ENCODE measurements at places on chromosomes 3 and 15.

DNA sequence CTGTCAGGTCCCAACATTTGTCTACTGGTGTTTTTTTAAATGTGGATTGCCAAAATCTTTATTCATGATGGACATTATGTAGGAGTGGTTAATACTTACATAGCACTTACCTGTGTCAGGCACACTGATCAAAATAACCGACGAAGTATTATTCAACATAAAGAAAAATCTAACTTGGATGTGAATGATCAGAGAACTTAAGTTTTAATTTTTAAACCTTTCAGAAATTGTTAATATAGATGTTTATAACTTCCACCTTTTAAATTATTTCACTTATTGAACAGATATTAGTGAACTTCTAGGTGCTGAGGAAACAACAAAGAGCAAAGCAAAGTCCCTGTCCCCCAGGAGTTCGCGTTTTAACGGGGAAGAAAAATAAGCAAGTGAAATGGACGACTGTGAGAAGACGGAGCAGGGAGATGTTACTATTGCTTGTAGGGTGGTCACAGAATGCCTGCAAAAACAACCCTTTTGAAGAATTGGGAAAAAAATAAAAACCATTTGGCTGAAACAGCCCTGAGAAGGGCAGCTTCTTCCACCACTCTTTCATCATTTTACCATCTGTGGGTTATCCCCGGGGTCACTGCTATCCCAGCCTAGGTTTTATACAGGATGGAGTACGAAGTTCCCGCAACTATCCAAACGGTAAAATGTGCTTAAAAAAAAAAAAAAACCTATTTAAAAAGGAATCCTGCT is 915 bp upstream of the APH1B start:
- no peak for DNase-seq

GRCh38 chr15:95830281-95830680 is 500.2 kb upstream of the NR2F2 start:
- no peak for DNase-seq

- no peak for DNase-seq
Observed at GRCh38 chr3:78035131-78035641, 995.3 kb downstream of the ROBO2 start.

GRCh38 chr3:30355622-30356021 is 250.8 kb upstream of the TGFBR2 start:
- peak; percentile 56 for DNase-seq

GRCh38 chr3:30473374-30474051 is 132.9 kb upstream of the TGFBR2 start:
- DNase-seq, result no peak

DNA sequence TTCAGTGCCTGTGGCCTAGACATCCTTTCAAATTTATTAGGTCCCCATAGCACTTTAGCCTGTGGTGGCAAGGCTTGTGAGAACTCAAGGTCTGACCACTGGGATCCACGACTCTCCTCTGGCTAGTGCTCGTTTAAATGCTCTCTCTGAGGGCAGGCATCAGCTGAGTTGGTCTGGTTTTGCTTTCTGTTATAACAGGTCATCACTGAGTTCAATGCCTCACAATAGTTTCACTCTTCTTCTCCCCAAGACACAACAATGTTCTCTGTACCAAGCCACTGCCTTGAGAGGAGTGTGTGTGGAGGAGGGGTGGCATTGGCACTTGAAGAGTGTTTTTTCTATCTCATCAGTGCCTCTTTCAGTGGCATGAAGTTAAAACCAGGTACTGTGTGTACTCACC is 7.6 kb downstream of the OR5K4 start:
- no peak for DNase-seq

- DNase-seq, result no peak
Observed at GRCh38 chr15:39947401-39948197, 13.7 kb downstream of the EIF2AK4 start.

- no peak for DNase-seq
Observed at GRCh38 chr3:148970271-148970670, 21.1 kb upstream of the GYG1 start.

DNA sequence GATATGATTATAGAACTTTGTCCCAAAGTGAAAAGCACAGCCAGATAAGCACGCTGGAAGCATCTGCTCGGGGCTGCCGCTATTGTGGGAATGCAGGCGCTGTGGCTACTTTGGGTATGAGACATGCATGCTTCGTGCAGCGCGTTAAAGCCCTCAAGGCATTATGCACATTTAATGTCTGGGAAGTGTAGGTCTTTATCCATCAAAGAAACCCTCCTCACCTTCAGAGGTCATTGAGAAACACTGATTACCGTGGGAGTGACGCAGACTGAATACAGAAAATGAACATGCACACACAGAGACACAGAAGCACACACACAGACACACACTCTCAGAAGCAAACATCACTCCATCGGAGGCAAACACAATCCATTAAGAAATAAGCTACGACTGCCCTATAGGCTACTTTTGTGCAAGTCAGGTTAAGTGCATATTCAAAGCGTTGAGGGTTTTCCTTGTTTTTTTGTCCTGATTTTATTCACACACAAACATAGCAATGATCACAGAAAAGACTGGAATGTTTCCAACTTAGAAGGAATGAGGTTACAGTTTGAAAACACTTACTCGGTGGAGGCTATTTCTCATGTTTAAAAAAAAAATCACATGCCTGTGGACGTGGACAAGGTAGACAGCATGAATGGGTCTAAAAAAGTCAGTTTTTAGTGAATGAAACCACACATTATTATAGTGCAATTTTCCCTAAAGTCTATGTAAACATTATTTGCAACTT is 68.5 kb downstream of the PLCH1 start:
- peak; percentile 39 for DNase-seq

- DNase-seq, result no peak
Observed at GRCh38 chr3:15646851-15647511, 45.4 kb downstream of the BTD start.

GRCh38 chr15:54564166-54564565 is 585.9 kb downstream of the UNC13C start:
- DNase-seq, result no peak

GRCh38 chr3:128506754-128507153 is 13.8 kb upstream of the GATA2 start:
- DNase-seq, result no peak

Data from NCI-H2029 treated with DMSO at 0.1 percent for 48 hours (cell line).